ENCODE measurements at places on chromosomes 6 and 20.

DNA sequence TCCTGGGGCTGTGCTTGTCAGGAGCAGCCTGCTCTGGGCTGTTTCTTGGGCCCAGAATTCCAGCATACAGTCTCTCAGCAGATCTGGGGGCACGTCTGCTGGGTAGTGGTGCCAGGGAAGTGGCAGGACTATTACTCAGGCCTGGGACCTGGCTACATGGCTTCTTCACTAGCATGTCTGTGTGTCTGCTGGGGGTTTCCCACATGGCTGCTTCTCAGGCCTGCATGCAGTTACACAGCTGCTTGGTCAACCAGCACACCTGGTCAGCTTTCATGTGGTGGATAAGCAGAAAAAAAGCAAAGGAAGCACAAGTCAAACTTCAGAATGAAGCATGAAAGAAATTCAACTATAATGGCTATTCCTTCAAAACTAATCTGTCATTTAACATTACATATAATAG, 316.2 kb upstream of the NOX3 start:
- no peak for DNase-seq

GRCh38 chr6:162615016-162615705, 112.4 kb downstream of the PRKN start:
- no peak for DNase-seq

- no peak for DNase-seq
These were observed 44.5 kb downstream of the FUT9 start for GRCh38 chr6:96060249-96060648.

DNA sequence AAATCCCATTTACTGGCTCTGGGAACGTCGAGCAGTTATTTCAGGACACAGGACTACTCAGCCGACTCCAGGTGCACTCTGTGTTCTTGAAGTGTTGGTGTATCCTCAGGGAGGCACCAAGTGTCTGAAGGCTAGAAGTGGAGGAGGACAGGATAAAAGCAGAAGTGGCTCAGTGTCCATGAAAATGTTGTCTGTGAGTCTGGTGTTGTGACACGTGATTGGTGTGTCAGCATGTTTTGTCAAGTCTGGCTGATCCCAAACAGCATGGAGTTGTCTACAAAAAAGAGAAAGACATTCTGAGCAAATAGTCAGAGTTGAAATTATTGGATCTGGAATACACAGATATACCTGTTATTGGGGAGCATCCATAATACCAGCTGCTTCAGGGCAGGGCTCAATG, 30.3 kb downstream of the SCGN start:
- no peak for DNase-seq

DNA sequence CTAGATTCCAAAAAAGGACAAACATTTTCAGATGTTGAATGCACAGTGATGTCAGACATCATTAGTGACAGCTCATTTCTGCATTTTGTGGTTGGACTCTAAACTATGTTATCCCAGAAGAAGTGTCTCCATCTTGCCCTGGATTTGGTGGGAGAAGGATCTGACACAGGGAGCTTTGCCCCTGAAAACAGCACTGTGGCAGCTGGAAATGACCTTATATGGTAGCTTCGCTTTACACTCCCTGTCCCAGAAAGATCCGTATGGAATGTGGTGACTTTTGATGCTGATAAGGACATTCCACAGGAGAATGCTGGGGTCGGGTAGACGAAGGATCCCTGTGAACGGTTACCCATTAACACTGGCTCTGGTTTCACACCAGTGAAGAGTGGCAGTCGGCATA, 87.2 kb upstream of the EDN1 start:
- no peak for DNase-seq

GRCh38 chr6:7505189-7505699, 36.2 kb upstream of the DSP start:
- DNase-seq = peak; percentile 29

Data from SW 1271 (cell line).